ENCODE measurements at places on chromosomes 2 and 18.
A peak's percentile ranks its signal among the peaks of the same experiment; 100 is the strongest.

GRCh38 chr2:191020742-191021381, 6.9 kb upstream of the STAT1 start:
- peak; percentile 83 for DNase-seq

DNA sequence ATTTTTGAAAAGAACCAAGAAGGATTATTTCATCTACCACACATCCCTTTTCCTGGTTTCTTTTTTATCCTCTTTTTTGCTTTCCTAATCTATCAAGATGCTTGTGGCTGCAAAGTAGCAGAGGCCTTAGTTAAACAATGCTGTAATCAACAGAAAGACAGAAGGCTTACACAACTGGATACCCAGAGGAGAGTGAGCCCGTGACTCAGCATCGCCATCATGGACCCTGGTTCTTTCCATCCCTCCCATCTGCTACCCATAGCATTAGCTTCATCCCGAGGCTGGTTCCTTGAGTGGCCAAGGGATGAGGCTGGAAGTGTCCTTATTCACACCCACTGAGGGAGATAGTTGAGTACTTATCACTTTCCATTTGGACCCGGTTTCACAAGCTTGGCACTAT, 7.5 kb upstream of the HAAO start:
- no peak for DNase-seq

DNA sequence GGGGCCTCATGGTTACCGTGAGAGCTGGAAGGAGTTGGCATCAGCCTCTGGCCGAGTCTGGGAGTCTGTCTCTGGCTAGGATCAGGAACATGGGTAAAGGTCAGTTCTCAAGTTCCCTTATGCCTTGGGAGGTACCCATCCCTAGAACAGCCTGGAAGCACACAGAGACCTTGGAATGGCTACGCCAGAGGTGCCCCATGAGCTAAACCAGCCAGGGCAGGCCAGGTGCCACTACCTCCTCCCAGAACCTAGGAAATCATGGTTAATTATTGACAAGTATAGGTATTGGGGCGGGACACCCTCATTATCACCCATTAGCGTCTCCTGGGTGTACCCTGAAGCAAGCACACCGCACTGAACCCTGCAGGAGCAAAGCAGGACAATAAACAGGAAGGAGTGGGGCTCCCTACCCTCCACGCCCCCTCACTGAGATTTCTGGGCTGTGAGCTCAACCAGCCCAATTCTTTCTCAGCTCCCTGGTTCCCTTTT, 3.0 kb upstream of the ASPRV1 start:
- no peak for DNase-seq

GRCh38 chr2:57396355-57397098, 650.1 kb upstream of the VRK2 start:
- no peak for DNase-seq

- no peak for DNase-seq
These were observed 100.3 kb upstream of the PMAIP1 start for GRCh38 chr18:59799383-59800015.

GRCh38 chr2:231961349-231962166, at the start of gene DIS3L2:
Gene DIS3L2 (plus strand): TSS chr2:231961713. CDS start chr2:232014928, 53,215 bp downstream.
- peak; percentile 90 for DNase-seq

DNA sequence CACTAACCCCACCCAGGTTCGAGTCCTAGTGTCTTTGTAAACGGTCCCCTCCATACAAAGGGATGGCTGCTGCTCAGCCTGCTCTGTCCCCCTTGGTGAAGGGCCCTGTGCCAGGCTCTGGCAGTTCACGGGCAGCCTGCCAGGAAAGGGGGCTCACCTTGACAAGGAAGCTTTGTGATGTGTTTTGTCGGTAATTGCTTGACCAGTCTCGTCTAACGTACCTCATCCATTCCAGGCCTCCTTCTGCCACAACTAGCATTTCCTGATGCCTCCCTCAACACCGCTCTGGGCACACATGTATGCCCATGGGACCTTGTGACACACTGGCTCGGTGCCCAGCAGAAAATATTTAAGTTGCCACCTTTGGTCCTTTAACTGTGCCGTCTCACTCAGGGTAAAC, 171.9 kb downstream of the KLHL29 start:
- no peak for DNase-seq

DNA sequence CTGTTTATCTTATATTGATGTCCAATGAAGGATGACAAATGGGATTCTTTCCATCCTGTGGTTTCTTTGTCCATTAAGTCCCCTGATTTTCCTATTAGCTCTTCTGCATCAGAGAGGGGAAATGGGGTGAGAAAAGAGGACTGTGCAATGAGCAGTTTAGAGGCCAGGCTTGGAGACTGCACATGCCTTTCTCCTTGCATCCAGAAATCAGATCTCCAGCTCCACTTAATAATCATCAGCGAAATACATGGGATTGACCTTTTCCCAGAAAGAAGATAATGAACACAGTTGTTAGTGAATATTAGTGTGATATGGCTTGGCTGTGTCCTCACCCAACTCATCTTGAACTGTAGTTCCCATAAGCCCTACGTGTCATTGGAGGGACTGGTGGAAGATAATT, 697.4 kb downstream of the CBLN2 start:
- DNase-seq, result no peak

GRCh38 chr2:174681099-174682006, 82.9 kb downstream of the CHRNA1 start:
- DNase-seq, result no peak

- no peak for DNase-seq
These were observed 36.9 kb upstream of the NCKAP5 start for GRCh38 chr2:133605011-133605765.

- DNase-seq, result peak; percentile 84
These were observed 59.8 kb upstream of the SLC38A11 start for GRCh38 chr2:165015052-165015642.

- no peak for DNase-seq
These were observed 36.1 kb downstream of the DCC start for GRCh38 chr18:52376104-52376503.

GRCh38 chr2:201656740-201657139, 13.4 kb upstream of the TMEM237 start:
- DNase-seq, result no peak

DNA sequence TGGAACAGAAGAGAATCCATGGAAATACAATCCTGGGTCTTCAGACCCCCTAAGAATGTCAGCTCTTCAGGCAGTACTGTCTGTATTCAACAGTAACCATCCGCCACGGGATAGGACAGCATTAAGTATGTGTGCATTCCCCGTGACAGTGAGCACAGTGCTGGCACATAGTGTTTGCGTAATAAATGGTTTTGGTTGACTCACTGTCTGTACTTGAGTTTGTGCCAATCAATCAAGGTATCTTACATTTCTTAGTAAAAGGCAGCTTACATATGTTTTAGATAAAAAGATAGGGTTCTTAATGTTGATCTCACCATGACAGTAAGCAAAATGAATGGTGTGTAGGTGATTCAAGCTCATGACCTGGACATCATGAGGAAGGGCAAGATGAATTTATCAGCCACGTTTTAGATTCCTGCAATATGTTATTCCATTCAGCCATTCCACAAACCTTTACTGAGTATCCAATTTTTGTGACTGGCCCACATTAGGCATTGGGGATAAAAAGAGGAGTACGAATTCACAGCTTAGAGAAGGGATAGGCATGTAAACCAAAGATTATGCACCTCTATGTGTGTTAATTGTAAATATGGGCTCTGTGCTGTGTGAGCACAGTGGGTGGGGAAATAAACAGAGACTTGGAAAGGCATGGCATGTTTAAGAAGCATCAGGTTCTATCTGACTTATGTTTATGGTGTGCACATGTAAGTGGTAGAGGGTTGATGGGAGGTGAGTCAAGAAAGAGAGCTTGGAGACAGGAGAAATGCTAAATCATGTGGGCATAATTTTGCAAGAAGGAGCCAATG, 258.8 kb downstream of the SLC8A1 start:
- DNase-seq, result no peak

DNA sequence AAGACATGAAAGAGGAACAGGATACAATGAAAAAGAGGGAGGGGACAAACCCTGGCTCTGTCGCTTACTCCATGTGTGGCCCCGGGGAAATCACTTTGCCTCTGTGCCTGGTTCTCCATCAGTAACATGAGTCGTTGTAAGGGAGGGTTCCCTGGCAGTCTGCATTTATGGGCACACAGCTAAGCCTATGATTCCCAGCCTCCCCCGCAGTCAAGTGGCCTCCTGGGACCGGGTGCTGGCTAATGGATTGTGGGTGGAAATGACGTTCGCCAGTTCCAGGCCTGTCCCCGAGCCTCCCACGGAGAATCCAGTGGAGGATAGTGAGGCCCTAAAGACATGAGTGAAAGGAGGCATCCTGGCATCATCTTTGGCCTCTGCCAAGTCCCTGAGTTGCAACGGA, 42.7 kb downstream of the SFXN5 start:
- DNase-seq, result no peak

DNA sequence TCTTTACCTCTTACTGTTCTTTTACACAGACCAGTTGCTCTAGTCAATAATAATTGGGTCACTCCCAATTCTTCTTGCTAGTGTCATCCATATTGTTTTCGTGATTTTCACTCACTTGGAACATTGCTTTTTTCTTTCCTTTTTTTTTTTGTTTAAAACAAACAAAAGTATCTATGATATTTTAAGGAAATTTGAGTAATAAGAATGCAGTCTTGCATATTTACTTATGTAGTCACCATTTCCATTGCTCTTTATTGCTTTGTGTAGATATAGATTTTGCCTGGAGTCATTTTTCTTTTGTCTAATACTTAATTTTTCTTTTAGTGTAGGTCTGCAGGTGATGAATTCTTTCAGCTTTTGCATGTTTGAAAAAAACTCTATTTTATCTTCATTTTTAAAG, 71.9 kb downstream of the WDR7 start:
- DNase-seq, result no peak

DNA sequence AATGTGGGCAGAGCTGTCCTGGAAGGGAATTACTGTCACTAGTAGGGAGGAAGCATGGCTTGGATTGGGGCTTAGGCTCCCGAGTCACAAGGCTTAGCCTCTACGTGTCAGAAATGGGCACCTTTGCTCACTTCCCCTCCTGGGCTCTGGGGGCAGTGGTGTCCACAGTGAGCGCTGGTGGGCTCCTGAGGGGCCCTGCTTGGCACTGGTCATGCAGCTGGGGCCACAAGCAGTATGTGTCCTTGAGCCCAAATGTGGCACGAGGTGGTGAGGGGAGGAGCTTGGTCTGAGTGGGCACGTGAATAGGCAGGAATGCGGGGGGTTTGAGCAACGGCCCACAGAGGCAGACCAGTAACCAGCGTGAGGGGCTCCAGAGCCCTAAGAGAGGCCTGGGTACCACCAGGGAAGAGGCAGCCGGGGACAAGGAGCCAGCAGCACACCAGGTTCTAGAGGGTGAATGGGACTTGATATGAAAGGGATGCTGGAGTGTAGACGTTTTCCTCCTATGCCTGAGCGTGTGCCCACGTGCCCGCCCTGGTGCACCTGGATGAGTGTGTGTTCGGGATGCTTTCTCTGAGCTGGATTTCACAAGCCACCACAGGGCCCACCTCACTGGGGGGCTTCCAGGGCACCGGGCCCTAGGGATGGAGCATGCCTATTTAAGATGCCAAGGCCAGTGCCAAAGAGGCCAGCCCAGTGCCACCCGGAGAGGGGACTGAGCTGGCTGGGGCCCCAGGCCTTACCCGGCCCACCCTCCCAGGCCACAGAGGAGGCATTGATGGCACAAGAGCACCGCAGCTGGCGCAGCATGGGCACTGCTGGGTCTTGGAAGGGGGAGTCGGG, 22.8 kb upstream of the PTMA start:
- DNase-seq, result no peak

DNA sequence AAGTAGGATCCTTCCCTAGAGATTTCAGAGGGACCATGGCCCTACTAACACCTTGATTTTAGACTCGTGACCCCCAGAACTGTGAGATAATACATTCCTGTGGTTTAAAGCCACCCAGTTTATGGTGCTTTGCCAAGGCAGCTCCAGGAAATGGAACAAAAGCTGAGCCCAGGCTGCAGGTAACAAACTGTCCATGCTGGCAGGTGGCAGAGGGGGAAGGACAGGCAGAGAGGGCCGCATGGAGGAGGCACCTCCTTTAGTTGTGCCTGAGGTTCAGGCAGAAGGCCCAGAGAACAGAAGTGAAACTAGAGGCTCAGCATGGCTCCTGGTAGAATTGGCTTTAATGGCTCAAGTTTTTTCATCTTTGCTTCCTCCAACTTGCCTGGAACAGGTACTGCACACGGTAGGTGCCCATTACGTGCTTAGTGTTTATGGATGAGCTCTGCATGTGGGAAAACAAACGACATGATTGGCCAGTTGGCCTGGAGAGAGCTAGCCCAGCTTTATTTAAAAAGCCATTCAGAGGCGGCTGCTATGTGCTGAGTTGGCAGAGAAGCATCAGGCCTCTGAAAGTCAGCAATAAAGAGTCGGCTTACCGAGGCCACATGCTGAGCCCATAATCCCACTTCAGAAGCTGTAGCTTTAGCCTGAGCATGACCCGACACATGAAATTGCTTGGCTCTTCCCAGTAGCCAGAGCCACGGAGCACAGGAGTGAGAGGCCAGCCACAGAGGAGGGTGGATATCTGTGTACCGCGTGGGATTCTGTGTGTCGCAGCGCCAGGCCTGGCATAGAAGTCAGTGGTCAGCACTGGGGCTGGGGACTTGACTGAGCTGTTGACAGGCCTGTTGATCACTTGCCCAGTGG, 36.5 kb downstream of the HS1BP3 start:
- DNase-seq, result no peak

- DNase-seq, result no peak
These were observed 181.5 kb downstream of the SLC8A1 start for GRCh38 chr2:40270372-40270771.

DNA sequence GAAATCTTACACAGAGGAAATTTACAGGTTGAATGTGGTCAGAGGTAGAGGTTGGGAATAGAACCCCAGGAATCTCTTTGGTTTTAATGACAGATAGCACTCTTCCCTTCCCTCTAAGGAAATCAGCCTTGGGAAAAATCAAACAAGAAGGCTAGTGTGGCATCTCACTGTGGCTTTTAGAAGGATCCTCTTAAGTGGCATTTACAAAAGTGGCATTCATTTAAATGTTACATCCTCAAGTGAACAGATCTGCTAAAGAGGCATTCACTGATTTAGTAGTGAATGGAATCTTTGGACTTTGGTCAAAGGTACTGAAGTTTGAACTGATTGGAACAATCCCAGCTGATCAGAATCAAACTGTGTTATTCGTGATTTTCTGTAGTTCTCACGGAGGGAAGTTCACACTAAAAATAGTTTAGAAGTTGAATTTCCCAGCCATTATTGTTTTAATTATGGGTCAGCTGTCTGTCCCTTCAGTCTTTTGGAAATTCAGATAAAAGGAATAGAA, 136.5 kb upstream of the FN1 start:
- no peak for DNase-seq

GRCh38 chr2:180291060-180291459, 284.0 kb upstream of the CWC22 start:
- no peak for DNase-seq

GRCh38 chr2:133982256-133982655, 271.6 kb upstream of the MGAT5 start:
- no peak for DNase-seq

- DNase-seq, result no peak
These were observed 66.3 kb downstream of the MYCN start for GRCh38 chr2:16006537-16007166.

- DNase-seq, result no peak
These were observed 539.0 kb downstream of the SOX11 start for GRCh38 chr2:6231166-6231565.

GRCh38 chr18:78632111-78632541, 347.5 kb upstream of the SALL3 start:
- DNase-seq, result no peak

- no peak for DNase-seq
These were observed 102.4 kb downstream of the ASB1 start for GRCh38 chr2:238528953-238529781.

- no peak for DNase-seq
These were observed 87.8 kb downstream of the KCTD1 start for GRCh38 chr18:26460449-26461091.

Data from activated CD8-positive, alpha-beta memory T cell treated with anti-CD3 and anti-CD28 coated beads, Interleukin-2, amount 50 U/mL, for 48 hours (primary cell).